ENCODE measurements at places on chromosomes 5 and 9.

DNA sequence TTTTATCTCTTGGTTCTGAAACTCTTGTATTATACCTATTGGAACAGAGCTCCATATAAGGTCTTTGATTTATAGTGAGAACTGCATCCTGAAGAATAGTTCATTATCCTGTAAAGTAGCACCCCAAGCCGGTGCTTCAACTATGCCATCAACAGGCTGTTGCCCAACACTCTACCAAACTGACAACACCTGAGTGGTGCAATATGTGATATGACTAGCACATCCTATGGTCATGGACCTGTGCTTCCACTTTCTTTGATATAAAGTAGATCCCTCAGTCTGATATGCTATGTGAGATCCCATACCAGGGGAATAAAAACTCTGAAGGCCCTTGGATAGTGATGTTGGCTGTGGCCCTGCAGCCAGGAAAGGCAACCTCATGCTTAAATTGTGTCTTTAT is 15.8 kb downstream of the CSF2 start:
- no peaks in the 10 kb centered on the region for H3K27me3 ChIP-seq
- no peak overlapping the region for H3K4me3 ChIP-seq
- H3K27ac ChIP-seq = no peak overlapping the region
- H3K4me1 ChIP-seq = no peaks in the 10 kb centered on the region

GRCh38 chr9:111940697-111941096 is 44.1 kb downstream of the UGCG start:
- no peaks in the 10 kb centered on the region for H3K4me1 ChIP-seq
- no peak for DNase-seq
- no peak overlapping the region for H3K4me3 ChIP-seq
- H3K27ac ChIP-seq = no peak overlapping the region

DNA sequence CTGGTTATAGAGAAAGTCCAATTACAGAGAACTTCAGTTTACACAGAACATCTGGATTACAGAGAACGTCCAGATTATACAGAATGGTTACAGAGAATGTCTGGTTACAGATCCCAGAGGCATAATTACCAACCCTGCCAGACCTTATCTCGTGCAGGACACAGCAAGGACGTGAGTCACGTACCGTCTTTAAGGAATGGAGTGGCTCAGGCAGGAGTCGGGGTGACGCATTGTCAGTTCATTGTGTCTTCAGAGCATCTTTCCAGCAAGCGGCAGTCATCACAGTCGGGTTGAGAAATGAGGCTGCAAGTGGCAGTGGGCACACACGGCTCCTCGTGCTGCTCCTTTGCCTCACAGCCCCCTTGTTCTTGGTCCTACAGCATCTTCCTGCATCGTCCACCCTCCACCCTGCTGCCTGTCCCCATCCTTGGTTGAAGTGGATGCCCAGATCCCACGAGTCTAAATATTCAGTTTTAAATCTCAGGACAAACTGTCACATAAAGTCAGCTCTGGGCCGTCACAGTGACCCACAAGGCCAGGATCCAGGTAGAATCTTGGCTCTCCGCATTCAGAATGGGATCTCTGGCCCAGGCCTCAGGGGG is 30.0 kb upstream of the SLC6A19 start:
- no peaks in the 10 kb centered on the region for H3K4me1 ChIP-seq
- no peaks in the 10 kb centered on the region for H3K36me3 ChIP-seq
- H3K27me3 ChIP-seq = no peaks in the 10 kb centered on the region

DNA sequence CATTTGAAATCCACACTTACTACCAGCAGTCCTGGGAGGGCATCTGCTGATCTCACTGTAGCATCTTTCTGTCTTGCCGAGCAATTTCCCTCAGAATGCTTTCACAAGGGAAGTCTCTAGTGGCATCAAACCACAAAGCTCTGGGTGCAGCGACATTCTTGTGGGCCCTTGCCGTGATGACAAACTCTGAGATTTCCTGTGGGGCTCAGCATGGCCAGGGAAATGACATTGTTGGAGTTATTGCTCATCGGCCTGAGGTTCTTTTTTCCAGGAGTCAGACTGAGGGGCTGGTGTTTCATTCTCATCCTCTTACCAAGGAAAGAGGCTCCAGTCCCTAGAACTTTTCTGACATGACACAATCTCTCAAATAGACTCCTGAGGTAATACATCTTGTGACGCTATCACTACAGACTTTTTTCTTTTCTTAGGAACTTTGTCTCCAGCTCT is 51.4 kb downstream of the PFDN1 start:
- peaks cover 6% of the 10 kb centered on the region for H3K4me1 ChIP-seq
- no peak overlapping the region for H3K4me3 ChIP-seq
- no peak for DNase-seq
- no peaks in the 10 kb centered on the region for H3K36me3 ChIP-seq
- no peak overlapping the region for H3K27ac ChIP-seq

GRCh38 chr9:20419533-20419932 is 202.8 kb downstream of the MLLT3 start:
- no peaks in the 10 kb centered on the region for H3K27me3 ChIP-seq
- no peaks in the 10 kb centered on the region for H3K36me3 ChIP-seq
- H3K4me1 ChIP-seq = no peaks in the 10 kb centered on the region
- H3K27ac ChIP-seq = no peak overlapping the region
- DNase-seq = no peak
- H3K4me3 ChIP-seq = no peak overlapping the region

DNA sequence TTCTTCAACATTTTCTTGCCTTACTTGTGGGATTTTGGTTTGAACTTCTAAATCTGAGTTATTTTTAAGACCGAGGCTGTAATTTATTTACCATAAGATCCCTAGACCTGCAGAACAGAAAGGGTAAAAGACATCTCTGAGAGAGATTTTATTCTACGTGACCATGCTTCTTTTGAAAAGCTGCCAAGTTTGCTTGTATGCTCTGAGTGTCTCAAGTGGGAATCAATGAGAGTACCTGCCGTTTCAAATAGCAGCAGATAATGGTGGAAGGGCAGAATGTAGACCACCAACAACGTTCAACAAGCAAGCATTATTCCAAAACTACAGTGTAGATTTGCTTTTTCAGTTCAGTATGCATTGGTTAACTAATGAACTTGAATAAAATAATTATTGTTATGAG is 108.6 kb upstream of the MINAR2 start:
- no peak for DNase-seq
- H3K27ac ChIP-seq = no peak overlapping the region

- DNase-seq = no peak
- peaks cover 4% of the 10 kb centered on the region for H3K4me1 ChIP-seq
- H3K4me3 ChIP-seq = no peak overlapping the region
- no peaks in the 10 kb centered on the region for H3K27me3 ChIP-seq
- no peak overlapping the region for H3K27ac ChIP-seq
These were observed 347.6 kb downstream of the GADD45G start for GRCh38 chr9:89952401-89952800.

- no peaks in the 10 kb centered on the region for H3K36me3 ChIP-seq
- H3K27me3 ChIP-seq = no peaks in the 10 kb centered on the region
- no peak for DNase-seq
- no peaks in the 10 kb centered on the region for H3K4me1 ChIP-seq
These were observed 104.1 kb upstream of the NIPBL start for GRCh38 chr5:36772276-36773140.

GRCh38 chr9:8850914-8851313 is 1051.3 kb upstream of the DMAC1 start:
- H3K27me3 ChIP-seq = no peaks in the 10 kb centered on the region
- no peak for DNase-seq
- H3K27ac ChIP-seq = no peak overlapping the region
- no peak overlapping the region for H3K4me3 ChIP-seq
- H3K36me3 ChIP-seq = no peaks in the 10 kb centered on the region
- H3K4me1 ChIP-seq = no peaks in the 10 kb centered on the region

DNA sequence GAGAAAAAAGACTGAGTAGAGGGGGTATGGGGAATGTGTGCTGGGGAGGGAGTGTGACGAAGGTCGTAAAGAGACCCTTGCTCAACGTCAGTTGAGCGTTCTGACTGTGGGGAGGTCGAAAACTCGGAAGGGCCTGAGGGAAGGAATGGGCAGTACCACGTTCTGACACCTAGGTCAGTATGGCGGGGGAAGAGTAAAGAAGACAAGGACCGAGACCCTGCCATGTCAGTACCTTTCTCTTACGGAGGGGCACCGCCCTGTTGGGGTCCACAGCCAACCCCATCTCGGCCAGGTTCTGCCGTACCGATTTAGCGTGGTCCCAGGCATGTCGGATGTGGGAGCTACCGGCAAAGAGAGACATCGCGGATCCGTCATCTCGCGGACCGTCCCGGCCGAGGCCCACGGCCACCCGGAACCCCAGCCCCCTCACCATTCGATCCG is 375 bp downstream of the NOP16 start:
- peak overlapping the region; percentile 95 for H3K27ac ChIP-seq
- no peak for DNase-seq
- H3K36me3 ChIP-seq = peaks cover 4% of the 10 kb centered on the region
- no peaks in the 10 kb centered on the region for H3K27me3 ChIP-seq

GRCh38 chr9:87069690-87070089 is 122.4 kb upstream of the GAS1 start:
- no peaks in the 10 kb centered on the region for H3K4me1 ChIP-seq
- H3K36me3 ChIP-seq = no peaks in the 10 kb centered on the region
- H3K27me3 ChIP-seq = no peaks in the 10 kb centered on the region
- no peak overlapping the region for H3K4me3 ChIP-seq

DNA sequence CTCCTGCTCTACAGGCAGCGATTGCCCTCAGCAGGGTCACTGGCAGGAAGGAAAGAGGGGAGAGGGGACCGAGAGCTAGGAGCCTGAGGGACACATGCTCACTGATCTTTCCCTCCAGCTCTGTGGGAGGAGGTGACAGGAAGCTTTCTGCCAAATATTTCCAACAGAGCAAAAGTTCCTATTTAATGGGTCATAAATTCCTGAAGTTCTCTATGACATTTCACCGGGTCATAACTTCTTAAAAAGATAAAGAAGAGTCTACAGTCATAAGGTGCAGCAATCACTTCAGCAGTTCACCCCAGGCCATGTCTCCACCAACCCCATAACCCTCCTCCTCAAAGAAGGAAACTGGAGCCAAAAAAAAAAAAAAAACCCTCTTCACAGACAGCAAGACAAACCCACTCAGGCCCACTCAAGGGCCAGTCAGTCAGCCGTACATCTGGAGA is 481.1 kb downstream of the NR2F1-AS1 start:
- no peak overlapping the region for H3K27ac ChIP-seq
- H3K36me3 ChIP-seq = no peaks in the 10 kb centered on the region
- no peak overlapping the region for H3K4me3 ChIP-seq

DNA sequence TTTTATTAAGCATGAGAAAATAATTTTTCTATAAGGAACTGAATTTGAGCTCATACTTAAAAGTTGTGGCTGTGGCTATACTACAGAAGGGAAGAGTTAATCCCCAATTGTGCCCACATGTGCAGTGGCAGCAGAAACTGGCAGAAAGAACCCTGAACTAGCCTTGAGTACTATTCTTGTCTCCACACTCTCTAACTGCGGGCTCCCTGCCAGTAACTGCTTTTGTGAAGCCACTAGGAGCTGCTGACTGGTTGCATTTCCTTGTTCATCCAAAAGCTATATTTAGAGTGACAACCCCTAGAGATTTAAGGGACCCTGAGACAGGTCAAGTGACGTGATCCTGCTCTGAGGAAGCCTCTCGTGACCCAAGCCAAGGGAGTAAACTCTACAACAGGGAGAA is 238.6 kb downstream of the ELAVL2 start:
- H3K27ac ChIP-seq = no peak overlapping the region
- no peaks in the 10 kb centered on the region for H3K27me3 ChIP-seq
- H3K4me1 ChIP-seq = no peaks in the 10 kb centered on the region

DNA sequence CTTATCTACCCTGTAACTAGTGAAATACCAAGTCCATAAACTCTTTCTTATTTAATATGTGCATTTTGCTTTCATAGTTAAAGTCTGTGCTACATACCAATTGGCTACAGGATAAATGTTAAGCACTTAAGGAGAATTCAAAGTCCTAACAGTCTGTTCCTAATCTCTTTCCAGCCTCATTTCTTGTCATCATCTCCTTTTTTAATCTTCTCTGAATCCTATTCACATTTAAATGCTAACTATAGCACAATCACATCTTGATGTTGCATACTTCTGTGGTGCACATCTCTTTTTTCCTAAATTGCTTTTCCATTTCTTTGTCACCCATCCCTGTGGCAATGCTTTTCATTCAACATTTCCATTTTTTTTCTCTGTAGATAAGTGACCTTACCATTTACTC is 996.1 kb upstream of the TYRP1 start:
- H3K36me3 ChIP-seq = no peaks in the 10 kb centered on the region
- H3K4me3 ChIP-seq = no peak overlapping the region
- DNase-seq = no peak
- no peak overlapping the region for H3K27ac ChIP-seq
